ENCODE measurements at places on chromosomes 2 and 18.

- no peak for DNase-seq
These were observed 11.2 kb upstream of the GYPC start for GRCh38 chr2:126644630-126645191.

DNA sequence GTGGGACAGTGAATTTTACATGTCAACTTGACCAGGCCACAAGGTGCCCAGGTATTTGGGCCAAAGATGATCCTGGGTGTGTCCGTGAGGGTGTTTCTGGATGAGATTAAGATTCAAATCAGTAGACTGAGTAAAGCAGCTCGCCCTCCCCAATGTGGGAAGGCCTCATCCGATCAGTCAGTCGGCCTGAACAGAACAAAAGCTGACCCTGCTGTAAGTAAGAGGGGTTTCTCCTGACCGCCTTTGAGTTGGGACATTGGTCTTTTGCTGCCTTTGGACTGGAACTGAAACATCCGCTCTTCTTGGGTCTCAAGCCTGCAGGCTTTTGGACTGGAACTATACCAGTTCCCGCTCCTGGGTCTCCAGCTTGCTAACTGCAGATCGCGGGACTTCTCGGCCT lies 233.3 kb downstream of the KLHL29 start:
- DNase-seq, result no peak

DNA sequence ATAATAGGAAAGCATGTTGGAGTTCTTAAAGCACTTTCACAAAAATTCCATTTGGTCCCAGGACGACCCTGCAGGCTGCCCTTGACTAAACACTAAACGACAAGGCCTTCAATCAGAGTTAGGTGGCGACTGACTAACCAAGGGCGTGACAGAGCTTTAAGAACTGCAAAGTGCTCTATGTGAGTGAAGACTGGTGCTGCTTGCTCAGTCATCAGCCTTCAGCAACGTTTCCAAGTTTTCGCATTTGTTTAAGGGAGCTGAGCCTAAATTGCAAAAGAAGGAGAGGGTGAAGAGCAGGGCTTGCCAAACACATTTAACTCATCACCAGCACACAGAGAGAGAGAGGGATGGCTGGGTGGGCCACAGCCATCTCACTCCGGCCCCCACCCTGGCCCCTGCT lies 204.7 kb upstream of the PID1 start:
- DNase-seq, result no peak

DNA sequence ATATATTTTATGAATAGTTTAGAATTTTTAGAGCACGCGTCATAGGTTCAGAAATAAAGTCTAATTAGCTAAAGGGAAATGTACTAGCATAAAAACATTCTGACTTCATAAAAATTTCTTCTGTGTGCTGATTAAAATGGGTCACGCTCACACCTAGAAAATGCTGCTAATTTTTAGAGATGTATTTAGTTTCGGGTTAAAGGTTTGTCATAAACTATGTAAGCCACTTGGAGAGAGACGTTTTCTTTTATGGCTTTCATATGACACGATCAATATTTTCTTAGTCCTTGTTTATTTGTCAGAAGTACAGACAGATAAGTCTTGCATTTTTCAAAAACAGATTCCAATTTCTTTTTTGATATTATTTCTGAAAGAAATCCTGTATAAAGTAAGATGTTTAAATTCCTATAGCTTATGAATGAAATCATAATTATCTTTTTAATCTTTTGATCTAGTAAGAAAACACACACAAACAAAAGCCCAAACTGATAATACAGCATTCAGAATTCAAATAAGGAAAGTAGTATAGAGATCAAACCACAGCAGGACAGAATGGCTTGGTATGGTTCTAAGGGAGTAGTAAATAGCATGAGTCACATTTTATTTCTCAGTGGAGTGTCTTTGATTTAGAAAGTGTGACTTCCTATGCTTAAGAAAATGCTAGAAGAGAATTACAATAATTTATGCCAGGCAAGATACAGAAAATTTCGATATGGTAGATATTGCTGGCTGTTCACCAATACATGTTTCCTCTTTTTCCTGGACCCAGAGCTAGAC lies 236.6 kb downstream of the GPD2 start:
- no peak for DNase-seq

DNA sequence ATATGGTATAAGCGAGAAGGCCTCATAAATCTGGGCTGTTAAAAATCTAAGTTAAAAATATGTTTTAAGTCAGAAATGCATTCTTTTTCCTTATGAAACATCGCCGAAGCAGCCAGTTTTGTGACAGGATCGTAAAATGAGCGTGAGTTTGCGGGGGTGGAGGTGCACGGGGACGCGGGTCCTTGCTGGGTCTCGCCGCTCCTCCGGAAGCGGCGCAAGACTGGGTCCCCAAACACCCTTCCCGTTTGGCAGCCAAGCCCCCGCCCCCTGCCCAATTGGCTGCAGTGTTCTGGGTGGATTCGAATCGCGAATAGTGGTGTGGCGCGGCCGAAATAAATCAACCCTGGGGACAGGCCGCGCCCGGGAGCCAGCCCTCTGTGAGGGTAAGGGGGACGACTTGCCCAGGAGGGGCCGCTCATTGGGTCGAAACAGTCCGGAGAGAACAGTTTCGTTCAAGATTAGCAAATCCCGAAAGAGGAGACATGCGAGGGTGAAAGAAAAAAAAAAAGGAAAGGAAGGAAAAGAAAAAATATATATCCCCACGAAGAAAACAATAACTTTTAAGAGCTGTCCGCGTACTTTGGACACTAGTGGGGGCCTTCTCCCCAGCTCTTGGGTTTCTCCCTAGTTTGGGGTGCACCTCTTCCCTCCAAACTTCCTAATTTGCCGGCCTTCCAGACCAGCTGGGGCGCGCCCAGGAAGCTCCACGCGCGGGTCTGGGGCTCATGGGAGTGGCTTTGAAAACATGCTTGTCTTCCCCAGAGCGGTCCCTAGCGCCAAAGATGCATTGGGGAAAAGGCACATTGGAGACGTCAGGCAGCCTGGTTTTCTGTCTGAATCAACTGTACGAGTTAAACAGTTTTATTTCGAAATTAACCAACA lies 3.1 kb upstream of the GATA6 start:
- no peak for DNase-seq

GRCh38 chr2:230582851-230583283 lies 129.8 kb upstream of the CAB39 start:
- DNase-seq, result no peak

- no peak for DNase-seq
These were observed 43.3 kb downstream of the TGFA start for GRCh38 chr2:70510313-70510712.

DNA sequence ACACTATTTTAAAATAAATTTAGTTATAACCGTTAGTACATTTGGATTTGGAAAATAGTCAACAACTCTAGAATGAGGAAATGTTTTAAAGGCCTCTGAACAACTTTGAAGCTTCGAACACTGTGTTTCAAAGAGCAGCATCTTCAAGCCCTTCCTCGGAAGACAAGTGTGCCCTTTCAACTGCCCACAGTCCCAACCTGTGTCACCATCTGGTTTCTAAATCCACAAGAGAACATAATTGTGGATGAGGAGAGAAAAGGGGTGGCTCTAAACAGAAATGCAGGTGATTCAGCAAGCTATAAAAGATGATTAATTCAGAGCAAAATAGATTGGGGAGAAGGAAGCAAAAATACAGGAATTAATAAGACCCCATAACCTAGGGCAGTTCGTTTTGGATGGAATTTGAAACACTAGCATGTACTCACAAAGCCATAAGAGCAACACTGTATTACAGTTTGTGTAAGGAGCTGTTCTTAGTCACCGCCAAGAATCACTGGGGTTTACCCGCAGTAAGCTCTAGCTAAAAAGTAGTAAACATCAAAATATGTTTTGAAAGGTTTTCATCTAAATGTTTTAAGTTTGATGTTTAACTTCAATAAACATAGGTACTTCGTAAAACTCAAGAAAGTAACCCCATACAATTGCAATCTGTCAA lies 160.7 kb downstream of the EIPR1 start:
- no peak for DNase-seq

DNA sequence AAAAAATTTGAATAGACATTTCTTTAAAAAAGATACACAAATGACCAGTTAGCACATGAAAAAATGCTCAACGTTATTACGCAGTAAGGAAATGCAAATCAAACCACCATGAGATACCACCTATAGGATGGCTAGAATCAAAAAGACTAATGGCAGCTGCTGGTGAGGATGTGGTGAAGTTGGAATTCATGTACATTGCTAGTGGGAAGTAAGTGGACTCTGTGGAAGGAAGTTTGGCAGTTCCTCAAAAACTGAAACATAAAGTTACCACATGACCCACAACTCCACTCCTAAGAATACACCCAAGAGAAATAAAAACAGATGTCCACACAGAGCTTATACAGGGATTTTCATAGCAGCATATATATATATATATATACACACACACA lies 51.2 kb downstream of the MBP start:
- peak; percentile 93 for DNase-seq

DNA sequence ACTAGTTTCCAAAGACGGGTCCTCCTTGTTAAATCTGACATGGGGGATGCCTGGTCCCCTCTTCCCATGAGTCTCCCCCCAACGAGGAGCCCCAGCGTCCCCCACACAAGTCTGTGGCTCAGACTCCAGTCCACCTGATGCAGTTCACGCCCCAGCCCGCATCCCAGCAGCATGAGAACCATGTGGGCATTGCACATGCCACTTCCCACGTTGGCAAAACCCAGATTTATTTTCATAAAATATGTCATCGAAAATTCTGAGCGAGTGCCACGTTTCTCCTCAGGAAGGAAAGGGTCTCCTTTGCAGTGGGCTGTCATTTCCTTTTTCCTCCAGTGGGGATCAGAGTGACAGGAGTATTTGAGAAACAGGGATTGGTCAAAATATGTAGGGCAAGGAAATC lies 45.7 kb upstream of the TPO start:
- DNase-seq, result no peak

DNA sequence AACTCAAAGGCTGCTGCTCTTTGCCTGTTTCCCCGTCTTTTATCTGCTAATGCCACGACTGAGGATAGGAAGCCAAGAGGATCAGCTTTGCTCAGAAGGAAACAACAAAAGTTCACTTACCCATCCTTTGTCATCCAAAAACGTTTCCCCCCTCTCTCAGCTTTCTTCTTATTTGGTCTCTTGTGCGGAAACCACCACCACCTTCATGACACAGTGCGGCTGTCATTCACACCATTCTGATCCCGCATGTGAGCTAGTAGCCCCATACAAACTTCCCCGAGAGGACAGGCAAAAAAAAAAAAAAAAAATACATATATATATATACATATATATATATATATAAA lies 656 bp downstream of the LRRTM4 start:
- no peak for DNase-seq

GRCh38 chr2:240411261-240412160 lies 24.0 kb upstream of the GPC1 start:
- DNase-seq, result no peak

- no peak for DNase-seq
These were observed 112.5 kb downstream of the SLC4A3 start for GRCh38 chr2:219739866-219740440.

DNA sequence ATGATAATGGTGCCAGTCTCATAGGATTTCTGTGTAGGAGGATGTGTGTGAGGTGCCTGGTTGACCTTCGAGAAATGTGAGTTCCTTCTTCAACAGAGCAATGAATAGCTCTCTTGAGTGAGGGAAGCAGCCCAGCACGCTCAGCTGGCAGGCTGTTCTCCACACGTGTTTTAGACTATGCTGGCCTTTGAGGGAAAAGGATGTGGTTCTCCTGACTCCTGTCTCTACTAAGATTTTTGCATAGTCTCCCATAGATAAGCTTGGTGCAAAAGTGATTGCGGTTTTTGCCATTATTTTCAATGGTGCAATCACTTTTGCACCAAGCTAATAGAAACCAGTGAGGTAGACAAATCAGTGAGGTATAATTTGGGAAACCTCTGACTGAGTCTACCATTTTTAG lies 284.1 kb downstream of the SLC4A3 start:
- DNase-seq, result no peak

GRCh38 chr2:201654616-201655384 lies 11.5 kb upstream of the TMEM237 start:
- DNase-seq, result peak; percentile 88

DNA sequence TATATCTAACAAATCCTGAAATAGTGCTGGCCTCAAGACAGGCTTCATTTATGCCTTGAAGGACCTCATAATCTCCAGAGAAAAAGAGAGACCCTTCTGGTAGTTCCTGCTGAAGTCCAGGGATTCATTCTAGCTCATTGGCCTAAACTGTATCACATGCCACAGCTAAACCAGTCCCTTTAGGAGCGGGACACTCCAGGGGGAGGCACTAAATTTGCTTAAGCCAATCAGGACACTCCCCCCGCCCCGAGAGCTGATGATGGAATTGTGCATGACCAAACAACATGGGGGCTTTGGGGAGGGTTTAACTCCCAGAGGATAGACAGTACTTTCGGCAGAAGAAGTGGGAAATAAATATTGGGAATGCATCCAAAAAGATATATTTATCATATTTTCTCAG lies 36.4 kb upstream of the CXCR4 start:
- DNase-seq, result no peak

DNA sequence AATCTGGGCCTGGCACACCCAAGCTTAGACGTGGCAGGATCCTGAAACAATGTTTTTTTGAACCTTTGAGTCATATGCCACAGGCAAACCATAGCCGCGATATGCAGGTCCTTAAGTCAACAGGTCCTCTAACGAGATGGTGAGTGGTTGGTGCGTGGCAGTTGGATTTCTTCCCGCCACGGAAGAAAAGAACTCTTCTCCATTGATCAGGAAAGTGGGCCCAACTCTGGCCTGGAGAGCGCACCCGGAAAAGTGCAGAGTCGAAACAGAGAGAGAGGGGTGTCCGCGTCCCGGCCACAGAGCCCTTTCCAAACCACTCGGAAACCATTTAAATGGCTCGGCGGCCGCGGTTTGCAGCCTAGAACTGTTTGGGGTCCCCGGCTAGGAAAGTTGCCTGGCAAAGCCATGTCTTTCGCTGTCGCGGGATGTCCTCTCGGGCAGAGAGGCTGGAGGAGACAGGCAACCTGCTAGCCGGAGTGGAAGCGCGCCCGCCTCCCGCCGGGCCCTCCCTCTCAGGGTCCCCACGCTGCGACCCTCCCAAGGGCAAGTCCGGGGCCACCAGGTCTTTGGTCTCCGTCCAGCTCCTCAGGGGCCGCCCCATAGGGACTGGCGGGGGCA lies 777 bp downstream of the GALNT3 start:
- no peak for DNase-seq

GRCh38 chr18:45891806-45892205 lies 66.3 kb downstream of the SIGLEC15 start:
- no peak for DNase-seq

GRCh38 chr2:85524336-85524908 lies 14.5 kb upstream of the MAT2A start:
- DNase-seq, result no peak

GRCh38 chr2:43065871-43066270 lies 160.5 kb downstream of the ZFP36L2 start:
- DNase-seq, result no peak

GRCh38 chr2:239951129-239951734 lies 73.9 kb downstream of the NDUFA10 start:
- DNase-seq, result no peak
